ENCODE measurements at places on chromosomes 12 and 14. TPM values are rescaled to one million over a fixed set of nuclear protein-coding genes. Genes with fewer than 3 reads are reported as not detected.

- DNase-seq = peak; percentile 16
- H3K4me1 ChIP-seq = peaks cover 66% of the 10 kb centered on the region
Observed at GRCh38 chr12:51320695-51321320, 3.2 kb downstream of the BIN2 start.

DNA sequence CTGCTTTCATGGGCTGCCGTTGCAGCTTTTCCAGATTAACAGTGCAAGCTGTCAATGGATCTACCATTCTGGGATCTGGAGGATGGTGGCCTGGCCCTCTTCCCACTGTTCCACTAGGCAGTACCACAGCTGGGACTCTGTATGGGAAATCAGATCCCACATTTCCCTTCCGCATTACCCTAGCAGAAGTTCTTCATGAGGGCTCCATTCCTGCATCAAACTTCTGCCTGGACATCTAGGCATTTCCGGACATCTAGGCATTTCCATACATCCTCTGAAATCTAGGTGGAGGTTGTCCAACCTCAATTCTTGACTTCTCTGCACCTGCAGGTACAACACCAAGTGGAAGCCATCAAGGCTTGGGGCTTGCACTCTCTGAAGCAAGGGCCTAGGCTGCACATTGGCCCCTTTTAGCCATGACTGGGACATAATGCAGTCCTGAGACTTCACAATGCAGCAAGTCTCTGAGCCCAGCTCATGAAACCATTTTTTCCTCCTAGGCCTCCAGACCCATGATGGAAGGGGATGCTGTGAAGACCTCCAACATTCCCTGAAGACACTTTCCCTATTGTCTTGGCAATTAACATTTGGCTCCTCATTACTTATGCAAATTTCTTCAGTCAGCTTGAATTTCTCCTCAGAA, 863.3 kb downstream of the C12orf50 start:
- no peaks in the 10 kb centered on the region for H3K36me3 ChIP-seq
- DNase-seq = no peak
- H3K27me3 ChIP-seq = no peaks in the 10 kb centered on the region
- H3K27ac ChIP-seq = no peak overlapping the region
- H3K4me1 ChIP-seq = no peaks in the 10 kb centered on the region

- no peak overlapping the region for H3K27ac ChIP-seq
- H3K4me3 ChIP-seq = no peak overlapping the region
- no peaks in the 10 kb centered on the region for H3K36me3 ChIP-seq
- H3K4me1 ChIP-seq = no peaks in the 10 kb centered on the region
Observed at GRCh38 chr14:88305528-88306322, 17.3 kb downstream of the KCNK10 start.

GRCh38 chr12:92419201-92419600, 273.6 kb upstream of the BTG1 start:
- no peaks in the 10 kb centered on the region for H3K36me3 ChIP-seq
- H3K27me3 ChIP-seq = no peaks in the 10 kb centered on the region
- H3K4me1 ChIP-seq = peaks cover 3% of the 10 kb centered on the region
- no peak overlapping the region for H3K27ac ChIP-seq
- H3K4me3 ChIP-seq = no peak overlapping the region
- DNase-seq = no peak

DNA sequence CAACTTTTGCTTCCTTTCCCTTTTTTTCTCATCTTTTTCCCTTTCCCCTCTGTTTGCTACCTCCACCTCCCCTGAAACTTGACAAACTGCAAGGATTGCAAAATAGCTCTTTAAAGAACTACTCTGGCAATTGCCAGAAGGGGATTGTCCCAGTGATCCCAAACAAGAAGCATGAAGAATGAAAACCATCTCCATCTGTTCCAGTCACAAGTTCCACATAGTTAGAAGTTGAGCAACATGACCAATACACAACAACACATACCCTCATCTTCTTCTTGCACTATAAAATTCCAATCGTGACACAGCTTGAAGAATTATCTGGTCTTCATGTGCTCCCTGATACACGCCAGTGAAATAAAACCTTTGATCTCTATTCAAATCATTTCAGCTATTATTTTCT, 93.7 kb upstream of the USP15 start:
- H3K4me1 ChIP-seq = no peaks in the 10 kb centered on the region
- no peak overlapping the region for H3K4me3 ChIP-seq
- no peak overlapping the region for H3K27ac ChIP-seq
- no peaks in the 10 kb centered on the region for H3K27me3 ChIP-seq
- no peaks in the 10 kb centered on the region for H3K36me3 ChIP-seq
- no peak for DNase-seq

- no peak for DNase-seq
- H3K27ac ChIP-seq = peak overlapping the region; percentile 97
- H3K36me3 ChIP-seq = no peaks in the 10 kb centered on the region
- H3K4me1 ChIP-seq = peaks cover 68% of the 10 kb centered on the region
- H3K27me3 ChIP-seq = no peaks in the 10 kb centered on the region
Observed at GRCh38 chr14:44960646-44961045, 1.1 kb downstream of the KLHL28 start.

GRCh38 chr14:83561261-83561660, 1968.7 kb upstream of the FLRT2 start:
- no peak for DNase-seq
- no peaks in the 10 kb centered on the region for H3K4me1 ChIP-seq
- H3K27ac ChIP-seq = no peak overlapping the region
- H3K4me3 ChIP-seq = no peak overlapping the region
- no peaks in the 10 kb centered on the region for H3K27me3 ChIP-seq

Gene PZP
- not detected for total RNA-seq
